ENCODE measurements at places on chromosomes 5 and 9.

- DNase-seq, result no peak
Measured at GRCh38 chr5:10632110-10632761, 68.4 kb downstream of the ANKRD33B start.

- DNase-seq, result no peak
Measured at GRCh38 chr5:90066920-90067319, 342.6 kb downstream of the CETN3 start.

DNA sequence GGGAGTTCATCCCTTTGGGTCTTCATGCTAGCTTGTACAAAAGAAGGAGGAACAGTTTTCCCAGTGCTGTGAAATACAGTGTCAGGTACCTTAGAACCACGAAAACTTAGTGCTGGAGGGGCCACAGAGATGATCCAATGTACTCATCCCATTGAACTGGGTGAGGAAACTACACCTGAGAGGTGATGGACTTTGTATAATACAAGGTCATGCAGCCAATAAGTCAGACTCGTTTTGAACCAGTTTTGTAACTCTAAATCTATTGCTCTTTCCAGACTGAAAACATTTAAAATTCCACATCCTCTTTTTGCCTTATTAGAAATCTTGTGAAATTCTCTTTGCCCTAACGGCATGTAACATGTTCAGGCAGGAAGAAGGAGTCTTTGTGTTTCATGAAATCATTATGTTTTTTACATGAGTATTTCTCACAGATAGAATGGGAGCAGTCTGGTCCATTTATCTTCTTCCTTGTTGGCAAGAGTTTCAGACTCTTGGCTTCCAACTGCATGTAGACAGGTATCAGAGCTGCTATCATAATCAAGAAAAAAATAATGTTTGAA is 146.8 kb upstream of the FBXL7 start:
- no peak for DNase-seq

DNA sequence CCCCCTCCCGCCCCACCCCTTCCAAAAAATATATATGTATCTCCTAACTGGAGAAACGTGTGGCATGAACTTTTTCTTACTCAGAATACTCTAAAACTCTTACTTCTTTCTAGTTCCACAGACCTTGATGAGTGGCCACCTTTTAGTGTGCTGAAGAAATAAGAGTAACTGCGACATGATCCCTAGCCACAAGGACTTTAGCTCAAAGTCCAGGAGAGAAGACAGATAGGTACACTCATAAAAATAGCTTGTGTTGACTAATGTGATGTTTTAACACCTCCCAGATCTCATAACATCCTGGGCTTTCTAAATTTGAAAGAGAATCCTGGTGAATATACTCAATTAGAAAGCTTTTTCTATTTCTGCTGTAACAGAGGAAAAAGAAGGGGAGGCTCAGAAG is 1005.0 kb upstream of the DMAC1 start:
- no peak for DNase-seq

- no peak for DNase-seq
Measured at GRCh38 chr9:112535811-112536210, 49.2 kb downstream of the KIAA1958 start.

GRCh38 chr5:141402553-141403243 is at the start of gene PCDHGA9:
Gene PCDHGA9 (plus strand): TSS chr5:141402778. CDS start chr5:141402953, 175 bp downstream.
- DNase-seq, result no peak

GRCh38 chr5:84599964-84600363 is 215.3 kb upstream of the EDIL3 start:
- DNase-seq, result no peak

DNA sequence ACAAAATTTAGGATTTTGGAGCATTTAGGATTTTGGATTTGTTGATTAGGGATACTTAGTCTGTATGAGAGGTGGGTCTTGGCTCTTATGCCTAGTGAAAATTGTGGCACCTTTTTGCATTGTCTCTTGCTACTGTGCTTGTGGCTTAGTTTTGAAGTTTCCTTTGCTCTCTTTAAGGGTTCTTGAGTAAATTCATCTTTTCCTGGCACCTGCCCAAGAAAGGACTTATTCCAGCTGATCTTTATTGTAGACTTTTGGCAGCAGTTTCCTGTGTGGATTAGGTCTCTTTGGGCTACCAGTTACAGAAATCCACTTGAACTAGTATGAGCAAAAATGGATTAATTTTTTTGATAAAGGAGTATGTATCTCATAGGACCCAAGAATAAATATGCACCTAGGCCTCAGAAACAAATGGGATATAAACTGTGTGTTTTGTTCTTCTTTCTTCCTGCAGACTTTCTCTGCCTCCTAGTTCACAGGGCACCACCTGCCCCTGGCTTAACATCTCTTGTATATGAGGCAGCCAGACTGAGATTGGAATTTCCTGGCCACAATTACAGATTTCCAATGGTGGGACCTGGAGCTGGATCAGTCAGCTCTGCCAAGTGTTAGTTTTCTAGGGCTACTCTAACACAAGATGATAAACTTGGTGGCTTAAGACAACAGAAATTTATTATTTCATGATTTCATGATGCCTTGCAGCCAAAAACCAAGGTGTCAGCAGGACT is 44.6 kb downstream of the FOCAD start:
- DNase-seq, result no peak

DNA sequence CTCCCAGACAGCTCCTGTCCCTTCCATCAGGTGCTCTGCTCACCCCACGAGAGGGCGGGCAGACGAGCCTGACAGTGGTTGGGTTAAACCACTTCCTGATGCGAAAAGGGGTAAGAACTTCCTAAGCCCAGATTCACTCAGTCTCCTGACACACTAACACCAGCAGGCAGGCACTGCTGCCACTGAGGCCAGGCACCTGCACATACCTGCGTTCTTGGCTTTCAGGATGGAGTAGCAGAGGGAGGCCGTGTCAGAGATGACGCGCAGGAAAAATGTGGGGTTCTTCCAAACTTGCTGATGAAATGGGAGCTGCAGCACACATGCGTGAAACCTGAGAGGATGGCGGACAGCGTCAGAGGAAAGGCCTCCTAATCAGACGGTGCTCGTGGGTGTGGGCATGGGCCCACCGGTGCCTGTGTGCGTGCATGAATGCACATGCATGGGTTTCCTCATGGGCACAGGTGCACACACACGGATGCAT is 29.9 kb downstream of the SLC6A18 start:
- no peak for DNase-seq

DNA sequence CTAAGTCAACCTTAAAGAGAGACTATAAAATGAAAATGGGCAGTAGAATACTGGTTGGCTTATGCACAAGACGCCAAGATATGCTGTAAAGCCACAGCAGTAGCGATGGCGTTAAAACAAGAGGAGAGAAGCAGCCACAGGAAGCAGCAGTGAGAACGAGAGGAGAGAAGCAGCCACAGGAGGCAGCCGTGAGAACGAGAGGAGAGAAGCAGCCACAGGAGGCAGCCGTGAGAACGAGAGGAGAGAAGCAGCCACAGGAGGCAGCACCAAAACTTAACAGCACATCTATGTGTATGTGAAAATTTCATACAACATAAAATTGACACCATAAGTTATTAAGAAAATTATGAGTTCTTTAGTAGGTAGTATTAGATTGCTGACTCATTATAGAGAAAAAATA is 2318.6 kb upstream of the ACO1 start:
- no peak for DNase-seq

- no peak for DNase-seq
Measured at GRCh38 chr5:155282503-155283107, 269.1 kb downstream of the KIF4B start.

DNA sequence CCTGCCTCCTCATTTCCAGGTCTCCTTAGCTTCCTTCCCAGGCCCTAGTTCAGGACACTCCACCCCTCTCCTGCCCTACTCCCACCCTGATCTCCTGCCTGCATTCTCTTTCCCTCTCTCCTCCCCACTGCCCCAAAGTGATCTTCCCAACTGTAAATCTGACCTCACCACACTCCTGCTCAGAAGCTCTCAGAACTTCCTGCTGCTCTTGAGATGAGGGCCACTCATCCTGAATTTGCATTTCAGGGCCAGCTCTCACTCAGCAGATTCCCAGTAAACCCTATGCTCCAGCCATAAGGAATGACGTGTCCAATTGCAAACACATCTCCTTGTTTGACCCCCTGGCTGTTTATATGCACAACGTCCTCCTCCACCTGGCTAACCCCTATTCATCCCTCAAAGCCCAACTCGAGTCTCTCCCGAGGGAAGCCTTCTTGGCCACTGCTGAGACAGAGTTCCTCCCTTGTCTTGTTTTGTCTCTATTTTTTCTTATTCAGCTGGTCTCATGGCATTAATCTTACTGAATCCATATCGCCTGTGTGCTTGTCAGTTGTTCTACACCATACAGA is 95.0 kb downstream of the NSG2 start:
- no peak for DNase-seq

GRCh38 chr5:168302785-168303184 is 11.3 kb downstream of the WWC1 start:
- no peak for DNase-seq

DNA sequence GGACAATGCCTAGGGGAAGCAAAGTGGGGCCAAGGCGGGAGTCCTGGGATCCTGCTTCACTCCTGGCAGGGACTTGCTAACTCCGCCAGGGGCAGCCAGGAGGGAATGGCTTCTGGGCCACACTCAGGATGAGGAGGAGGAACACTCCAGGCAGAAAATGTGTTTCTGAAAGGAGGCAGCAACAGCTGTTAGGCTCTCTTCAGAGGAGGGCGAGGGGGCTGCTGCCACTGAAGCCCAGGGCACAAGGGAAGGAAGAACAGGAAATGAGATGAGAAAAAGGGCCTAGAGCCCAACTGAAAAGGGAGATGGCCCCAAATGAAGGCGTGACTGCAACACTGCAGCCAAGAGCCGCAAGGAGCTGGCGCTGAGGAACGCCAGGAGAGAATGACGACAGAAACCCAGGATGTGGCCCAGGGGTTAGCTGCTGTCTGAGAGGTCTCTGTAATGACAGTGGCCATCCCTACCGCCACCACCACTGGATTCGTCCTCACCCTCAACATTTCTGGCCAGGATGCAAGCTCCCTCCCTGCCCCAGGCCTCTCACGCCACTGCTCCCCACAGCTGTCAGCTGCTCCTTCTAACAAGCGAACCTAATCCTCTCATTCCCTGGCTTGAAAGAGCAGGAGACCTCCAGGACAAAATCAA is 15.8 kb downstream of the PSMB7 start:
- DNase-seq, result no peak

DNA sequence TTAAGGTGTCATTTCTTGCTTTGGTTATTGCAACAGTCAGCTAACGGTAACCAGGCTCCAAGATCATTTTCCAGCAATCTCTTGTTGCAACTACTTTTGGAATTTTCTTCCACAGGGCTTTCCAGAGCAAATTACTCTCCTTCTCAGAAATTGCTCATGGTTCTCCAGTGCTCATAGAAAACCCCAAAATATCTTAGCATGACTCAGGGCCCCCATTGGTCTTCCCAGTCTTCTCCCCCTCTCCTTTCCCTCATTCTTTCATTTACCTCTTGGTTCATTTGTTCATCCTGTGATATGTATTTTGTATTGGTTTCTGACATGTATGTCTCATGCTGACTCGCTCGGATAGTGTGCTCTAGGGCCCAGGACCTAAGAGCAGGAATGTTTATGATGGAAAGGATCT is 35.6 kb downstream of the WWC1 start:
- no peak for DNase-seq

DNA sequence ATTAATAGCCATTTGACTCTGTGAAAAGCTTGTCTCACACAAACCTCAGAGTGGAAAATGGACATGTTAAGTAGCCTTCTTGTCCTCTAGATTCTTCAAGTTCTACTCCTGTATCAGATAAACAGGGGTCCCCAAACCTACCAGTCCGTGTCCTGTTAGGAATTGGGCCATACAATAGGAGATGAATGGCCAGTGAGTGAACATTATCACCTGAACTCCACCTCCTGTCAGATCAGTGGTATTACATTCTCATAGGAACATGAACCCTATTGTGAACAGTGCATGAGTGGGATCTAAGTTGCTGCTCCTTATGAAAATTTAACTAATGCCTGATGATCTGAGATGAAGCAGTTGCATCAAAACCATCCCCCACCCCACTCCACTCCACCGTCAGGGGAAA is 136.3 kb downstream of the TMEM232 start:
- DNase-seq, result no peak

GRCh38 chr9:106583751-106584150 is 279.2 kb upstream of the ZNF462 start:
- DNase-seq, result no peak

- DNase-seq, result no peak
Measured at GRCh38 chr9:88759364-88759763, 224.4 kb downstream of the NXNL2 start.

Data from heart left ventricle (tissue), 16 donors.